ENCODE measurements at places on chromosomes 6 and 20. TPM values are rescaled to one million over a fixed set of nuclear protein-coding genes. Genes with fewer than 3 reads are reported as not detected.

SCGN gene
- total RNA-seq = 11.4 TPM

GRCh38 chr6:27495386-27496135, 22.7 kb upstream of the ZNF184 start:
- DNase-seq = peak; percentile 19

TAAR5 gene
- not detected for total RNA-seq

- DNase-seq = no peak
Measured at GRCh38 chr6:107057679-107058078, 29.7 kb downstream of the MTRES1 start.

DNA sequence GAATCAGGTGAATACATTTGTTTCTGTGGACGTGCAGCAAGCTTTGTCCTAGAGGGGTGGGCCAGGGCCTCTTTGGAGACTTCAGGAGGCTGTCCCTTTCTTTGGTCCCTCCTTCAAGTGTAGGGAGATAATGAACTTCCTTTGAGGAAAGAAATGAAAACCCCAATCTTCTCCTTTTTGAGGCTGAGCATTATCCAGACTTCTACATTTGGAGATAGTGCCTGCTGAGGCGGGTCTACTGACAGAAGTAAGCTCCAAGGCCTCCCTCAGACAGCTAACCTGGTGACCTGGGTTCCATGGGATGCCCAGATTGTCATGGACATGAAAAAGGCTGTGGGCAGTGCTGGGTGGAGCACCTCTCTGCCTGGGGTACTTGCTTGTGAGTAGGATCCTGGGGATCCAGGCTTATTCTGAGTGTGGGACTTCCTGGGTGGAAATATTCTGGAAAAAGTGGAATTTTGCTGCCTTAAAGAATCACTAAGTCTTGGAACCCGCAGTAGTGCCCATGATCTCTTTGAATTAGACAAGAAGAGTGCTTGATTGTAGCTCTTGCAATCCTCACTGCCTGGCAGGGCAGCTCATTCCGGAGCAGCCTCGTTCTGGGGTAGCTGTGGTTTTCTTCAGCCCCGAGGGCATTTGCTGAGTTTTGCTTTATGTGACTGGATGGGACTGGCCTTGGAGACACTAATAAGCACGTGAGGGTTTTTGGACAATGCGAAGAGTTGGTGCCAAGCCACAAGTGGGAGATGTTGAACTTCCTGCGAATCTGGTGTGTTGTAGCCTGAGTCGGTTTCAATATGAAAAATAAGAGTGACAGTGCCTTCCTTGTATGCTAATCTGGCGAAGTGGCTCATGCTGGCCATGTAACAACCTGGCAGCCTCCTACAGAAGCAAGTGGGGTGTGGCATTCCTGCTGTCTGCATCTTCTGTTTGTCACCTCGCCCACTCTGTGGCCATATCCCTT, 28.1 kb downstream of the SNRNP48 start:
- DNase-seq = peak; percentile 29

MOG gene
- total RNA-seq = not detected

OR12D3 gene
- not detected for total RNA-seq

- DNase-seq = no peak
Measured at GRCh38 chr20:36313926-36314325, 7.8 kb downstream of the DLGAP4 start.

DNA sequence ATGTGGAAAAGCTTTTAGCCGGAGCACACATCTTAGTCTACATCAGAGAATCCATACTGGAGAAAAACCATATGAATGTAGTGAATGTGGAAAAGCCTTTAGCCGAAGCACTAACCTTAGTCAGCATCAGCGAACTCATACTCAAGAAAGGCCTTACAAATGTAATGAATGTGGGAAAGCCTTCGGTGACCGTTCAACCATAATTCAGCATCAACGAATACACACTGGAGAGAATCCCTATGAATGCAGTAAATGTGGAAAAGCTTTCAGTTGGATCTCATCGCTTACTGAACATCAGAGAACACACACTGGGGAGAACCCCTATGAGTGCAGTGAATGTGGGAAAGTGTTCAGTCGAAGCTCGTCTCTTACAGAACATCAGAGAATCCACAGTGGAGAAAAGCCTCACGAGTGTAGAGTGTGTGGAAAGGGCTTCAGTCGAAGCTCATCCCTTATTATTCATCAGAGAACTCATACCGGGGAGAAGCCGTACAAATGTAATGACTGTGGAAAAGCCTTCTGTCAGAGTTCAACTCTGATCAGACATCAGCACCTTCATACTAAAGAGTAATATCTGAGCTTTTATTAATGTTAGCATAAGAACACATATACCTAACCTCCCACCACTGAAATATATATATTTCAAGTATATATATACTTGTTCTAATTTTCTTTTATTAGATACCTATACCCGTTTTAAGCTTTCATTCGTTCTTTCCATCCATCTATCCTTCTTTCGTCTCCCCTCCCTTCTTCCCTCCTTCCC, 12.5 kb downstream of the ZNF391 start:
- no peak for DNase-seq

DNA sequence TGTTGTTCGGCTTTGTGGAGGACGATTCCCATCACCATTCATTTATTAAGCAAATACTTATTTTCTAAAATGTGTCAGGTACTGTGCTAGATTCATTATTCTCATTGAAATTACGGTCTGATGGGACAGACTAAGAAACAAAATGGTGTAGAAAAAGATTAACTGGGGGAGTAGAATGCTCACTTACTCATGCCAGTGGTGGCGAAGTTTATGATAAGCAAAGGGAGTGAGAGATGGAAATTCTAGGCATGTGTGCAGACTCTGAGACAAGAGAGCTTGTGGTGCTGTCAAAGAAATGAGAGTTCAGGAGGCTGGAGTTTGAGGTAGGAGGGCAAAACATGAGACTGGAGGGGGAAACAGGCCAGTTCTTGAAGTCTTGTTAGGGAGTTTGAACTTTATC, 896 bp downstream of the RPP21 start:
- no peak for DNase-seq

WDR27 gene
- 46.9 TPM for total RNA-seq

SMAP1 gene
- 47.4 TPM for total RNA-seq

DNA sequence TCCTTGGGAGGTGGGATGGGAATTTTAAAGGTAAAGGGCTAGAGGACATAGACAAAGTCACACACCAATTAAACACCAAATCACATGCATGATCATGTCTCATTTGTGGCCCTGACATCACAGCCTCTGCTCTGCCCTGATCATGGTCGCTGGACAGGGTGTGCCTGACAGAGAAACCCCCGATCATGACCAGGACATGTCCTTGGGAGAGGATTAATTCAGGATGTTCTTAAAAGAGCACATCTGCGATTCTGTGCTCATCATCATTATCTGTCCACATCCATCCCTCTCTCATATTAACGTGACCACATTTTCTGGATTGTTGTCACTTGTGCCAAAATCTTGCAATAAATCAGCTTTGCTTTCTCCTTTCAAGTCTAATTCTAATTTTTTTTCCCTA, 7.7 kb upstream of the PBOV1 start:
- DNase-seq = no peak

PNLDC1 gene
- total RNA-seq = not detected

GRCh38 chr6:130965656-130966055, 97.4 kb downstream of the EPB41L2 start:
- DNase-seq = no peak

DNA sequence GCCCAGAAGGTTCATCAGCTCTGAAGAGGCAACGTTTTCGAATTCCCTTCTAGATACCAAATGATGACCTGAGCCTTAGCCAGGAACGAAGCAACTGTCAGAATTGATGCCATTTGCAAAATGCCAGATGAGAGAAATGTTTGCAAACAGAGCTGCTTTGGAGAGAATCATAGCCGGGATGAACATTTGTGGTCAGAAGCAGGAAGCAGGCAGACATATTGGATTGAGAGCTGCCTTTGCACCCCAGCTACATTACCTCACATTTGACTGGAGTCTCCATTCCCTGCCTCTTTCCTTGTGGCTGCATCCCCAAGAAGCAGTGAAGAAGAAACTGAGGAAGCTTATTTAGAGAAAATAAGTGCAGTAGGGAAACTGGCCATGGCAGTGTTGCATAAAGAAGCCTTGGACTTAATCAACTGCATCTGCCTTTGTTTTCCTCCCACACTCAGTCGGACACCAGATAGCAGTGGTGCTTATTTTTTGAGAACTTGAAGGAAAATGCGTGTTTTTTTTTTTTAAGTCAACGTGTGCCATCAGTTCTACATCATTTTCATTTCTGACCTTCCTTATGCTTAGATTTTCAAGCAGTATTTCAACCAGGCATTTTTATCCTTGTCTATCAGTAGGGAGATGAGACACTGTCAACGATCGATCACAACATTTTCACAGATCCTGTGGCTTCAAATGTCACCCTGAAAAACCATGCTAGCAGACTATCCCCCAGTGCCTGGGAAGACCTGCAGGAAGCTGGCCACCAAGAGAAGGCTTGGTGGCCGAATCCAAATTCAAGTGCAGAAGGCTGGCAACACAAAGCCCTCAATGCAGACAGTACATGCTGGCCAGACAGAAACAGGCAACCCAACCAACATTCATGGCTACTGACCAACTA, 541.2 kb upstream of the JARID2 start:
- no peak for DNase-seq

DNA sequence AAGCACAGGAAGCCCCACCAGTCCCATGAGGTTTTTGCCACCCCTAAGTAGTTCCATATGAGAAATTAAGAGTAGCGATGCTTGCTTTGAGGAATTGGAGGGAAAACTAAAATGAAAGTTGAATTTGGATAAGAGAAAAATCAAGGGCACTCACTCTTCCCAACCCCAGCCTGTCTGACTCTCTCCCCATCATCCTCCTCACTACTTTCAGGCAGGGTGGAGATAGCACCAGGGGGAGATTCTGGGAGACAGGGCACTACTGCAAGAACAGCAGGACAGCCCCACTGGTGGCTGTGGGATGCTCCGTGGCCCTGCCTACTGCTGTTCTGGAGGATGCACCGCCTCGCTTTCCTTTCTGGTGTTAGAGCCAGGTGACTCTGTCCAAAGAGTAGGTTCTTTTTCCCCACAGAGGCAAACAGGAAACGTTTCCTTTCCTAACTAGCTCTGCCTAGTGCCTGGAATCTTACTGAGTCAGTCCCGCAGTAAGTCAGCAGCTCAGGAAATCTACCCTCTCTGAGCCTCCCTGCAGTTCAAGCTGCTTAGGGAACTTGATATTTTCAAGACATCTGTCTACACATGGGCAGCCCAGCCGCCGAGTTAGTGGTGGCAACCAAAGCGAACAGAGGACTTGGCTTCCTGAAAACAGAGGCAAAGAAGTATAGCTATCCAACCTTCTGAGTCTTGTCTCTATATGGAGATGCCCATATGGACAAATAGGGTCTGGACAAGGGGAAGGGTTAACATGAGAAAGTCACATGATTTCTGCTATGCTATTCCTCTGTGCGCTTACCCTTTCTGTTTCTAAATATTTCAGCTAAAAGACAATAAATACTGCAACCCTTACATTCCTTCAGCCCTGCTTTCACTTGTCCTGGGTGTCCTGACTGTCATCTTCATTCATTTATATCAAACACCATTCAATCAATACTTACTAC, 11.4 kb downstream of the HLA-E start:
- DNase-seq = no peak

GRCh38 chr6:13368079-13368730, 39.9 kb upstream of the TBC1D7 start:
- DNase-seq = no peak

DNA sequence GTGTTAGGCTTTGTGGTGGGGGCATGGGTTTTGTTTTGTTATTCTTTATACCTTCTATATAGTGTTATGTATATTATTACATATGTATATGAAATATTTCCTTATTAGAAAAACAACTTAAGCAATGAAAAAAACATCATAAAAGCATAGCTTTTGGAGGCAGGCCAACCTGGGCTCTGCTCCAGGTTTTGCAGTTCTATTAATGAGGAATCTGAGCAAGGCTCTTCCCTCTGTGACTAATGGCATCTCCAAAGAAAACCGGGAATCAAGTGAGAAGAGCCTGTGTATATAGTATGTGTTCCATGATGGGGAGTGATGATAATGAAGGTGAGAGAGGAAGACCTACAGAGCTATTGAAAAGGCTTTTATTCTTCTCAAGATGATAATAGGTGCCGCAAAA, 291.1 kb downstream of the CLIC5 start:
- DNase-seq = no peak

TRDN gene
- total RNA-seq = not detected

- no peak for DNase-seq
Measured at GRCh38 chr20:62159839-62160238, 16.3 kb downstream of the SS18L1 start.

THBS2 gene
- 5.0 TPM for total RNA-seq

MAP7 gene
- total RNA-seq = 72.6 TPM

LINC00237 gene
- not detected for total RNA-seq

- DNase-seq = no peak
Measured at GRCh38 chr6:56957856-56958255, 2.9 kb downstream of the BEND6 start.

DACT2 gene
- 1.9 TPM for total RNA-seq

DNA sequence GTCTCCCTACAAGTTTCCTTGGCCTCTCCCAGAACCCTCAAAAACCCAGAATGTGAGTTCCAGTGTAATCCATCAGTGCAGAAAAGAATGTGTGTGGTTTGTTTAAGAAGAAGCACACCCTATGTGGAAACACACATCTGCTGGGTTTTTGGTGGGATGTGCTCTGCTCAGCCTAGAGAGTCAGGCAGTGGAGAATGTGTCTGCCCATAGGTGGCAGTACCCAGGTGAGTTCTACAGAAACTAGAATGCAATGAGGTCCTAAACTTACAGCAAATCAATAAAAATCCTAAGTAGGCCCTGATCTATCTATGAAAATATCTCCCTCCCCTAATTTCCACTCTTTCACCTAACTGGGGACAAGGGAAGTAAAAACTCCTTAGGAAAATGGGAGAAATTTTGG, 437.3 kb downstream of the DHX35 start:
- DNase-seq = no peak

DNA sequence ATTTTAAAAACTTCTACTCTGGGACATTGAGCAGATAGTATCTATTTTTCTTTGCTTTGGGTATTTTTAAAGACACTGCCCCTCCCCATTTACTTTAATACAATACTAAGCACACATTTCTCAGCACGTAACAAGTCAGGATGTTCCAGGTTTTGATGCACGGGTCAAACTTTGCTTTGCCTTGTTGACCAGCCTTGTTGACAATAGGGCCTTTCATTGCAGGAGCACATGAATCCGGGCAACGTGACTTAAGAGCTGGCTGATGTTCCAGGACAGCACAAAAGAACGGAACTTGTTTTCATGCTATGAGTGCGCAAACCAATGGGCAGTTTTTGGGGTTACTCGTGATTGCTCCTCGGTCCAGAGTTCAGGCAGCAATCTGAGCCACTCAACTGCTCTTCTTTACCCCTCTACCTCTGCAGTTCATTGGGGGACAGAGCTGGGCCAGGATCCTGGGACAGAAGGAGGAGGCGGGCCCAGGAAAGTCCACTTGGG, 78.6 kb upstream of the SLC22A16 start:
- no peak for DNase-seq

DNA sequence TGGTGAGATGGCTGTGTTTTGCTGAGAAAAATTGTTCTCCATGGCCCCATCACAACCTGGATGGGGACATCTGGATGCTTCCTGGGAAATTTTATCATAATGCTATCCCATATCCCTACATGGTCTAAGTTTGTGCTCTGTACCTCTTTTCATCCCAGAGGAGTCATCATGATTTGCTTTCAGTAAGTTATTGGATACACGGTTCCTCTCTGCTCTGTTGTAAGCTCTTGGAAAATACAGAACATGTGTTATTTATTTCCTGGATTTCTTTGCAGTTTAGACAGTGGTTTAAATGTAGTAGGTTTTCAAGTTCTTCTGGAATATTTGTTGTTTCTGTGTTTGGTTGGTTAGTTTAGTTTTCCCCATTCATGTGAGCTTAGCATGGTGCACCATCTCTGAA, 129.2 kb upstream of the ECI2 start:
- DNase-seq = no peak

GRCh38 chr6:168534265-168534664, 93.3 kb downstream of the SMOC2 start:
- DNase-seq = no peak
